G401 (cell line): ENCODE measurements at places on chromosomes 16 and 17. TPM values are rescaled to one million over a fixed set of nuclear protein-coding genes. Genes with fewer than 3 reads are reported as not detected.

MT1X gene
- total RNA-seq: 0.80 TPM in 1 of 2 replicates, not detected in the other

BEAN1 gene
- not detected in 2 replicates for total RNA-seq

GAST gene
- total RNA-seq: not detected in 2 replicates

DBNDD1 gene
- total RNA-seq: 21.4 and 21.5 TPM in 2 replicates

GRAP gene
- 1.3 and 5.2 TPM in 2 replicates for total RNA-seq

ITGB4 gene
- 0.06 TPM in 1 of 2 replicates, not detected in the other for total RNA-seq

CACNG3 gene
- total RNA-seq: not detected in 2 replicates

KRTAP4-1 gene
- not detected in 2 replicates for total RNA-seq

KCNG4 gene
- not detected in 2 replicates for total RNA-seq

VAT1 gene
- 307 and 355 TPM in 2 replicates for total RNA-seq

MAPT gene
- total RNA-seq: 0.44 TPM in 1 of 2 replicates, not detected in the other

GP1BA gene
- total RNA-seq: not detected in 2 replicates

RGS9 gene
- total RNA-seq: 15.4 and 22.8 TPM in 2 replicates

SP6 gene
- total RNA-seq: 6.7 and 8.5 TPM in 2 replicates

- peak; percentile 58 for DNase-seq
Measured at GRCh38 chr17:39738983-39739884, 1.5 kb downstream of the GRB7 start.

GRCh38 chr16:73232555-73233328 is 184.8 kb upstream of the ZFHX3 start:
- DNase-seq: peak; percentile 24

GRCh38 chr16:27646806-27647205 is 96.9 kb downstream of the KATNIP start:
- no peak for DNase-seq

GRCh38 chr17:31211352-31212012 is 85.6 kb downstream of the OMG start:
- DNase-seq: no peak

GRCh38 chr17:77381731-77382130 is 241.0 kb downstream of the SEC14L1 start:
- no peak for DNase-seq

- peak; percentile 84 for DNase-seq
Measured at GRCh38 chr16:11401161-11402050, 56.1 kb downstream of the RMI2 start.

DNA sequence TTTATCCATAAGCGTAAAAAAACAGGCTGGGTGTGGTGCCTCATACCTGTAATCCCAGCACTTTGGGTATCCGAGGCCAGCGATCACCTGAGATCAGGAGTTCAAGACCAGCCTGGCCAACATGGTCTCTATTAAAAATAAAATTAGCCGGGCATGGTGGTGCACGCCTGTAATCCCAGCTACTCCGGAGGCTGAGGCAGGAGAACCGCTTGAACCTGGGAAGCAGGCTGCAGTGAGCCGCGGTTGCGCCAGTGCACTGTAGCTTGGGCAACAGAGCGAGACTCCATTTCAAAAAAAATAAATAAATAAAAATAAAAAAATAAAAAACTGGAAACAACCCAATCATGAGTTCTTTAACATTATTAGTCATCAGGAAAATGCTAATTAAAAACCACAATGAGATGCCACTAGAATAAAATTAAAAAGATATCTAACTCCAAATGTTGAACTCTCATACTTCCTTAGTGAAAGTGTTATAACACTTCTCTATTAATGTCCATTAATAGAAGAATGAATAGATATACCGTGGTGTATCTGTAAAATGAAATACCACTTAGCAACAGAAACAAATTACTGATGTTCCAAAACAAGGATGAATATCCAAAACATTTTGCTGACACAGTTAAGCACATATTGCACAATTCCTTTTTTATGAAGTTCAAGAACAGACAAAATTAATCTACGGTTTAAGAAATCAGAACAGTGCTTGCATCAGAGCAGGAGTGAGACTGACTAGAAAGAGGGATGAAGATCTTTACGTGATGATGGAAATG is 13.1 kb downstream of the MPHOSPH6 start:
- no peak for DNase-seq

GRCh38 chr17:29766796-29767327 is 144.2 kb upstream of the CORO6 start:
- no peak for DNase-seq

- DNase-seq: peak; percentile 25
Measured at GRCh38 chr16:65122724-65123395, 997 bp upstream of the CDH11 start.

DNA sequence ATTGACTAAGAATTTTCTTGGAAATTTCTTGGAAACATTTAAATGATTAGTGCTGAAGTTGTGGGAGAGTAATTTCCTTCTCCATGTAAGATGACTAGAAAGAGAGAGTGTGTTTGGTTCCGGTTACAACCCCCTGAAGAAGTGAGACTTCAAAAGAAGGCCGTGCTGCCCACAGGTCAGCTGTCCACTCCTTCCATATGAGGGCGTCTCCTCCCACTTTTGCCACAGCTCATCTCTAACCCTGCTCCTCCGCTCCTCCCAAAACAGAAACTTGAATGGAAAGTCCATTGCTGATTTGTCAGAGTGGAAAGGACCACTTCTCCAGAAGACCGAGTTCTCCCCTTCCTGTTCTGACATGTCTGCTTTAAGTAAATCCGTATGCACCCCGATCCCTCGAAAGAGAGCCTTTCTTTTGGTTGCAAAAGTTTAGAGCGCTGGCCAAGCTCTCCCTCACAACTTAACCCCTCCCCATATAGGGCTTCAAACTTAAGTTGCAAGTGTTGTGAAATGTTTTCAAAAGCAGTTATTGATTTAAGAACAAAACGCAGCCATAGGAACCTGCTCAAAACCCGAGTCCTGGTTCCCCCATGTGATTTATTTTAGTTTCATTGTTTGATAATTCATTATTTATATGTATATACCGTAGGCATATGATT is 129.5 kb downstream of the SOCS1 start:
- DNase-seq: no peak

DNA sequence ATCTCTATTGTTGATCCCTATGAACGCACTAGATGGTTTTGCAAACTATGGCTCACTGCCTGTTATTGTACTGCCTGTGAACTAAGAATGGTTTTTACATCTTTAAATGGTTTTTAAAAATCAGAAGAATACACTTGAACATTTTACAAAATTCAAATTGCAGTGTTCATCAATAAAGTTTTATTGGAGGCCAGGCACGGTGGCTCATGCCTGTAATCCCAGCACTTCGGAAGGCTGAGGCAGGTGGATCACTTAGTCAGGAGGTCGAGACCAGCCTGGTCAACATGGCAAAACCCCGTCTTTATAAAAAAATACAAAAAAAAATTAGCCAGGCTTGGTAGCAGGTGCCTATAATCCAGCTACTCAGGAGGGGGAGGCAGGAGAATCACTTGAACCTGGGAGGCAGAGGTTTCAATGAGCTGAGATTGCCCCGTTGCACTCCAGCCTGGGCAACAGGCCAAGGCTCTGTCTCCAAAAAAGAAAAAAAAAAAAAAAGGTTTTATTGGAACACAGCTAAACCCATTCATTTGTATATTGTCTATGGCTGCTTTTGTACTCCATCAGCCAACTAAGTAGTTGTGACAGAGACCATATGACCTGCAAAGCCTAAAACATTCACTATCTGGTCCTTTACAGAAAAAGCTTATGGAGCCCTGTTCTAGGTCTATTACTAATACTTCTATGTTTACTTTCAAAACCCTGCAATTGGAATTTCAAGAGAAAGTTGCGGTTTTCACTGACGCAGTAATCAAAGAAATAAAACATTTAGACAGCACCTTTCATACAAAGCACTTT is 18.9 kb downstream of the IKZF3 start:
- no peak for DNase-seq

DNA sequence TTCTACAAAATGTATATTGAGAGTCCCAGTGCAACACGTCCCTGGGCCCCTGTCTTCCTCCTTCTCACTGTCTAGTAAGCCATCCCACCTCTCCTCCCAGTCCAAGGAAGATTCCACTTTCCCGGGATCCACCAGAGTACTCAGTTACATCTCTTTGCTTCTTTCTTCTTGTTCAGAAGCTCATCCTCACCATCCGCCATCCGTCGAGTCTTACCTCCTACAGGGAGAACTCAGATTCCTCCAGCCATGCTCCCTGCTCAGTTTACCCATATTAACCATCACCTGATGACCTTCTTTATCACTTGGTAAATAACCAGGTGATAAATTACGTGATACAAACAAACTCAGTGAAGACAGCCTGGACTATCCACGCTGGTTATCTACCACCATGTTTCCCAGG is 57.1 kb downstream of the CYTH1 start:
- DNase-seq: peak; percentile 23

DNA sequence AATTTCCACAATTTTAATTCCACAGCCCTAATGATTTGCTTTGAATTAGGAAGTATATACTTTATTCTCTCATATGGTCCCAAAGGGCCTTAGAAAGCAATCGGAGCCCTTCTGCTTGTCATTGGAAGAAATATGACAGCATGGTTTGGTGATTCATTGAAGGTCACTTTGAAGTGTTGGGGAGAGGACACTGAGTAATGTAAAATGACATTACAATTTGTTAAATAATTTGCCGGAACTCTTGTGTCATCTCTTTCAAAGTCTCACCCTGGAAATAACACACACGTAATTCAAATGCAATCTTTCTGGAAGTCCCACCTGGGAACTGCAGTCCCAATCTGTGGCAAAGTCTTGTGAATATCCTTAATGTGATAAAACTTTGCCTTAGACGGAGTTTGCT is 59.8 kb downstream of the BMERB1 start:
- no peak for DNase-seq

DNA sequence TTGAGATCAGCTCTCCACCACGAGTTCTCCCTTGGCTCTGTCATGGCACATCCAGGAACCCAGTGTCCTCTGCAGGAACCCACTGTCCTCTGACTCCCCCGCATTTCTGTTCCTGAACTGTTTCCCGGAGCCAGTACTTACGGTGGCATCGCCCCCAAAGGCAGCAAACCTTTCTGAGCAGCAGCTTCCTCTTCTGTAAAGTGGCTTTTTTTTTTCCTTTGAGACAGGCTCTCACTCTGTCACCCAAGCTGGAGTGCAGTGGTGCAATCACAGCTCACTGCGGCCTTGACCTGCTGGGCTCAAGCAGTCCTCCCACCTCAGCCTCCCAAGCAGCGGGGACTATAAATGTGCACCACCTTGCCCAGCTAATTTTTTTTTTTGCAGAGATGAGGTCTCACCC is 32.2 kb downstream of the NAGPA start:
- DNase-seq: no peak

GRCh38 chr17:79410681-79411080 is 200.2 kb downstream of the RBFOX3 start:
- DNase-seq: peak; percentile 36

GRCh38 chr16:273547-274421 is 2.0 kb downstream of the RGS11 start:
- DNase-seq: no peak

GRCh38 chr17:39529455-39529854 is 68.2 kb downstream of the CDK12 start:
- no peak for DNase-seq

DNA sequence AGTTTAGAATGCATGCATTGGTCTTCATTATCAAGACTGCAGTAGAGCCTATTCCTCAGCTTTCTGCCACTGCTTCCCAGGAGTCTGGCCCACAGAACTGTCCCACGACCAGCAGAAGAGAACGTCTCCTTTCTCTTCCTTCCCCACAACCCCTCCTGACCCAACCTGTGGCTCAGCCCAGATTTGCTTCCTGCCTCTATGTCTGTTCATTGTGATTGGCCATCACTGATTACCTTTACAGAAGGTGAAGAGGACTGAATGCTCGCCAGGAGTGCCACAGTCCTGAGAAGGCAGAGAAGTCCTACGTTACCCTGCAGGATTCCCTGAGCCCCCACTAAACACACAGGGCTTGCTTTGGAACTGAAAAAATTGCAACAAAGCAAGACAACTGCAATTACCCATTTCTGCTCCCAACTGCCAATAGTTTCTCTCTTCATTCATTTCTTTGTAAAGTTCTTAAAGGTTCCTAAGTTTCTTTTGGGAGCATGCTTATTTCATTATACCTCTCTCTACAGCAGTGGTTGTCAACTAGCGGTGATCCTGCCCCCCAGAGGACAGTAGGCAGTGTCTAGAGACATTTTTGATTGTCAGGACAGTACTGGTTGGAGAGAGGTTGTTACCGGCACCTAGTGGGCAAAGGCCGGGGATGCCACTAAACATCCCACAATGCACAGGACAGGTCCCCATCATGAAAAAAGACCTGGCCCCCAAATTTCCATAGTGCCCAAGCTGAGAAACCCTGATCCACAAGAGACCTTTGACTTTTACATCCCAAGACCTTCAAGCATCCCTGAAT is 4.5 kb upstream of the NAT9 start:
- DNase-seq: peak; percentile 64

GRCh38 chr16:60107437-60107836 is 1373.3 kb upstream of the GOT2 start:
- no peak for DNase-seq

DNA sequence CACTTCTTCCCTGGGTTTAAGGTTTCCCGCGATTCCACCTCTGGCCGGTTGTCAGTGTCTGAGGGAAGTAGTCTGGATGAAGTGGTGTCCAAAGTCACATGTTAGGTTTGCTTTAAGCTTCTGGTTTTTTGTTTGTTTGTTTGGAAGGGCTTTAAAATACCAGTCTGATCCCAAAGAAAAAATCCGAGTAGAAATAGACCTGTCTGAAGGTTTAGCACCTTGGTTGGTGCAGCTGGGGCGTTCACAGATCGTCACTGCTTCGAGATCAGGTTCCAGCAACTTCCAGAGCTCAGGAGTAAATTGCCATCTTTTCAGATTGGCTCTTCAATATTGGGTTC is 567 bp downstream of the TMEM97 start:
- peak; percentile 34 for DNase-seq

- no peak for DNase-seq
Measured at GRCh38 chr17:8746501-8747236, 2.0 kb upstream of the CCDC42 start.

- DNase-seq: peak; percentile 28
Measured at GRCh38 chr17:50198026-50198669, 3.3 kb downstream of the COL1A1 start.

- no peak for DNase-seq
Measured at GRCh38 chr17:29722411-29723198, 99.9 kb upstream of the CORO6 start.

GRCh38 chr17:49741692-49742076 is 22.2 kb downstream of the FAM117A start:
- DNase-seq: no peak

GRCh38 chr16:23949630-23950290 is 114.0 kb downstream of the PRKCB start:
- DNase-seq: no peak

DNA sequence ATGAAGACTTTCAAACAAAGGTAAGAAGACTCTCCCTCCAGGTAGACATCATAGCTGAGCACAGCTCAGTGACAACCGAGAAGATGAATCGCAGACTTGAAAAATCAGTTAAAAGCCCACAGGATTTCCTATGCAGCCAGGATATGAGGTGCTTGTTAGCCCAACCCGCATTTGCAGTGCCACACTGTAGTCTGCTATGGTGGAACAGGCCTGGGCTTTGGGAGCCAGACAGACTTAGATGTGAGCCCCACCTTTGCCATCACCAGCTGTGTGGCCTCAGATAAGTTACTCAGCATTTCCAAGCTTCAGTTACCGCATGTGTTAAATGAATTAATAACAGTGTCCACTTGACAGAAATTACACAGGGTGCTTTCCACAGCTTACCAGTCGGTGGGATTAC is 204.4 kb upstream of the HS3ST3A1 start:
- DNase-seq: no peak
